ENCODE measurements at places on chromosomes 1 and 21.

DNA sequence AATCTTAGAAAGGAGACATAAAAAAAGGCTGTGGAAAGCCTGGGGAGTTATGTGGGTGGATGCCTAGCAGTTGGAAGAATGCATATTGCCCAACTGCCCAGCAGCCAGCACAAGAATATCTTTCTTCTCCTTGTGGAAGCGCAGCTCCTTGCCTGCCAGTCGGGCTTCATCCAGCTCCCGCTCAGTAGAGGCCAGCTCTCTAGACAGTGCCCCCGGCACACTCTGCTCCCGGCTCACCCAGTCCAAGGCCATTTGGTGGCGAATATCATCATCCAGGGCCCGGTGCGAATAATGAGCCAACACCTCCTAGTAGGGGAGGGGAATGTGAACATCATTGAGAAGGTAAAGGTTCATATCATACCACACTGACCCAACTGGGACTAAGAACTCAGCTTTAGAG lies 9.0 kb upstream of the RBM8A start:
- DNase-seq, result no peak

DNA sequence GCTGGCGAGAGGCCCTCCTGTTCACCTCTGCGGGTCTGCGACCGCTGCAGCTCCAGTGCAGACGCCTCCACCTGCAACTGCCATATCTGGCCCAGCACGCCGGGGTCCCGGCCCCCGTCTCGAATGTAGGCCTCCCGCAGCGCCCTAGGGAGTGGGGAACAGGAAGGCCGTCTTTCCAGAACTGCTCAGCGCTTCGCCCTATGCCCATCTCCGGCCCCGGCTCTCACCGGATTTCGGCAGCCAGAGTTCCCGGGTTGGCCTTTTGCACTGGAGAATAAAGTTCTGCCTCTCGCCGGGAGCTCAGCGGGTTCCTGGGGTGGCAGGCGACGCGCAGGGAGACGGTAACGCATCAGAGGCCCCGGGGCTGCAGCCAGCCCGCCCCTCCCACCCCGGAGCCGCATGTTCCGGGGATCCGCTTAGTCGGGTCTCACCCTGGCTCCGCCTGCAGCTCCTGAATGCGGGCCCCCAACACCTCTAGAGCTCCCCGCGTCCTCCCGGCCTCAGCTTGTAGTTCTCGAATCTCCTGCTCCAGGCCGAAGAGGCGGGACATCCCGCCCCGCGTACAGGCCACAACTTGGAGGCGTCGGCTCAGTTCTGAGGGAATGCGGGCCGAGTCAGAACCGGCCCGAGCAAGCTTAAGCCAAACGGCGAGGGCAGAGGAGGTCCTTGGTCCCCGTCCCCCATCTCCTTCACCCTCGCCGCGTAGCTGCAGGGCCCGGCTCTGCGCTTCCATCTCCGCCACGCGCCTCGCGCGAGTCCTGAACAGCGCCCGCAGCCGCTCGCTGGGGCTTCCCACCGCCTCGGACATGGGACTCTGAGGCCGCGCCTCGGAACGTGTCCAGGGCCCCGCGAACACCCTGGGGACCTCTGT lies 1.1 kb downstream of the CCDC17 start:
- no peak for DNase-seq

DNA sequence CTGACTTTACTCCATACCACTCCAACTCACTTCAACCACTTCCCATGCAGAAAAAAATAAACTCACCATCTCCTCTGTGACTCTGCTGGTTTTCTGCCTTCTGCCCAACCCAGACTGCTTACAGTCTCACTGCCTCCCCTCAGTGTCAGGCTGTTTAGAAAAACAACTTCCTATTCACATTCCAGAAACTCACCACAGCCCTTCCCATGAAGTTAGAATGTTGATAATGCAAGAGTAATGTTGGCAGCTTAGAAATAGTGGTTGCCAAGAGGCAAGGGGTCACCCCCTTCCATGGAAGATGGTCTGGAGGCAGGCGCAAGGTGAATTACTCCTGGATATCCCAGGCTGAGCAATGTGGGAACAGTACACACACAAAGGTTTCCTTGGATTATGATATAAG lies at the start of gene SELP:
SELP (minus strand) TSS at position 119 of the 400 bp plus-strand sequence; CDS start at position 69, 50 bp downstream.
- no peak for DNase-seq

DNA sequence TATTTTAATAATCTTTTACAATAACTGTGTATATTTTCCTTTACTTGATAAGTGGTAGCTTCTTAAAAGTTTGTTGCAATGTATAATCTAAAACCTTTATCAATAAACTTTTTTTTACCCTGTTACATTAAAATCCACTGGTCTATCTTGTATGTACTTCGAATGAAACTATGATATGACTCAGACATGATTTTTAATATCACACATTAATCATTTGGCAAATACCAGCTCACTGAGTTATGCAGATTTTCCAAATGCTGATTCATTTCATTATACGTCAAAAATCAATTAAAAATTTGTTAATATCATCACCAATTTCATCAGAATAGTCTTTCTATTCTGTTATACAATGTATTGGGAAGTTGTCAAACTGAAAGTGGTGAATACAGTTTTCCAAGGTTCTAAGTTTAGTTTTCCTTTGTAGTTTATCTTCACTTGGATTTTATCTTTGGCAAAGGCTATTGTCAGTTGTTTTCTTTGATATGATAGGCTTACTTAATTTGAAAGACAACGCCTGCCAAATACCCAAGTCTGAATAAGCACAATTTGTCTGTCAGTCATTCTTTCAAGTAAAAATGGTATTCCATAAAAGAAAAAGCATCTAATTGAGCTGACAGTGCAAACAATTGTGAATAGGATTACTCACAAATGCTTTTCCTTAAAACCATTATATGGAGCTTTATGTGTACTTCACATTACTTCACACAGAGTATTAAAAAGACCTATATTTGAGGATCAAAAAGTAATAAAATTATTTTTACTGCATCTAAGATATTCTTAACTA lies 127.0 kb downstream of the NME7 start:
- DNase-seq, result no peak

DNA sequence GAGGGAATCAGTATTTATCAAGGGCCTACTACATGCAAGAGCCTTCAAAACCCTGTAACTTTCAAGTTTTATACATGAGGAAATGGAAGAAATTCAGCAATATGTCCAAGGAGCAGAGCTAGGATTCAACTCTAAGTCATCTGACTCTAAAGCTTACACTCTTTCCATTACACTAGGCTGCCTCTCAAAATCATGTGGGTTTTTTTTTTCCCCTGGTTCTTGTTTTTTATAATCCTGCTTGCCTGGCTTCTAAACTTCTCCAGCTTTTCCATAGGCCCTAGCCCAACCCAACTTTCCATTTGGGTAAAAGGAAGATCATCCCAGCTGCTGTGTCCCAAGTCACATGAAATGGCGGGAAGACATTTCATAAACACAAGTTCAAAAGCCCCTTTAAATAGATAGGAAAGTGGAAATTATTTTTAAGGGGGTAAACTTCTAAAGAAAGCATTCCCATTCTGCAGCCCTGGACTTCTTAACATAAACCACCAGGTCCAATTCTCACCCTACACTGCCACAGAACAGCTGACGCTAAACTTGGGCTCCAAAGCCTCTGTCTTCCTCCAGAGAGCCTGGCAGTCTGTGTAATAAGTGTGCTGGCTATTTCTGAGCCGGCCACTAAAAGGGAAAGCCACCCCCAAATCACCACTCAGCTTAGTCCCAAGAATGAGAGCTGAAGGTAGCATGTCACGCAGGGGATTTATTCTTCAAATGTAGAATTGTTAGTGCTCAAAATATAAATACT lies 46.9 kb downstream of the ITPKB start:
- DNase-seq, result no peak

GRCh38 chr1:183139281-183139942 lies 46.7 kb upstream of the LAMC2 start:
- no peak for DNase-seq

DNA sequence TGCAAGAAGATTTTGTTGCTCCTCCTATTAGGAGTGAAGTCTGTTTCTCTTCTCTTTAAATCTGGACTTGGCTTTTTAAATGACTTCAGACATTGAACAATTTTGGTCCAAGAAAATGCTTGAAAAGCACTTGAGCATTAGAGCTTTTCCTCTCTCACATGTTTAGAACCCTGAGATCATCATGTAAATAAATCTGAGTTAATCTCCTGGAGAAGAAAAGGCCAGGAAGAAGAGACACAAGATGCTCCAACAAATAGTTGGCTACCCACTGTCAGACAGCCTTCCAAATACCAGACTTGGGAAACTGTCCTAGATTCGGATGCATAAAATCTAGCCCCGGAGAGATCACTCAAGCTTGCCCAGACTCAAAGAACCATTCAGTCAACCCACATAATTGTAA lies 1353.1 kb upstream of the ADGRL4 start:
- no peak for DNase-seq

GRCh38 chr1:61198554-61198953 lies 116.2 kb downstream of the NFIA start:
- DNase-seq, result no peak

DNA sequence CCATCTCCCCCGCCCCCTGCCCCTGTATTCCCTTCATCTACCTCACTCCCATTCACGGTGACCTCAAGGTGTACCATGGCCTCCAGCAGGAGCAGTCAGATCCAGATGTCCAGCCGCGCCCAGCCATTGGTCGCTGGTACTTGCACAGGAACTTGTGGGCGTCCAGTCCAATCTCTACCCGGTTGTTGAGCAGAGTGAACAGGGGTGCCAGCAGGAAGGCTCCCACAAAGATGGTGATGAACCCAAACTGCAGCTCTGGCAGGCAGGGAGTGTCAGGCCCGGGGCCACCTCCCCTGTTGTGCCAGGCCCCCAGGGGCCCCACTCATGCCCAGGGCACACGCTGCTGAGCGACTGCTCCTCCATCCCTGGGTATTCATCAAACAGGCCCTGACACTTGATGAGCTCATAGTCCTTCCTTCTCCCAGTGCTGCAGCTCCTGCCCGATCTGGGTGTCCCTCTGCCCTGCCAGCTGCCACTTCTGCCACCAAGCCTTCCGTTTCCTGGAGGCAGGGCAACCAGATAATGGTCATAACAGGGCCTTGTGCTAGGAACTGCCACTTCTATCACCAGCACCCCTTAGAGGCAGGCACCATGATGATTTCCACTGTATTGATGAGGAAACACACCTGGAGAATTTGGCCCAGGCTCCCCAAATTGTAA lies 5.7 kb upstream of the ARHGEF19 start:
- no peak for DNase-seq

DNA sequence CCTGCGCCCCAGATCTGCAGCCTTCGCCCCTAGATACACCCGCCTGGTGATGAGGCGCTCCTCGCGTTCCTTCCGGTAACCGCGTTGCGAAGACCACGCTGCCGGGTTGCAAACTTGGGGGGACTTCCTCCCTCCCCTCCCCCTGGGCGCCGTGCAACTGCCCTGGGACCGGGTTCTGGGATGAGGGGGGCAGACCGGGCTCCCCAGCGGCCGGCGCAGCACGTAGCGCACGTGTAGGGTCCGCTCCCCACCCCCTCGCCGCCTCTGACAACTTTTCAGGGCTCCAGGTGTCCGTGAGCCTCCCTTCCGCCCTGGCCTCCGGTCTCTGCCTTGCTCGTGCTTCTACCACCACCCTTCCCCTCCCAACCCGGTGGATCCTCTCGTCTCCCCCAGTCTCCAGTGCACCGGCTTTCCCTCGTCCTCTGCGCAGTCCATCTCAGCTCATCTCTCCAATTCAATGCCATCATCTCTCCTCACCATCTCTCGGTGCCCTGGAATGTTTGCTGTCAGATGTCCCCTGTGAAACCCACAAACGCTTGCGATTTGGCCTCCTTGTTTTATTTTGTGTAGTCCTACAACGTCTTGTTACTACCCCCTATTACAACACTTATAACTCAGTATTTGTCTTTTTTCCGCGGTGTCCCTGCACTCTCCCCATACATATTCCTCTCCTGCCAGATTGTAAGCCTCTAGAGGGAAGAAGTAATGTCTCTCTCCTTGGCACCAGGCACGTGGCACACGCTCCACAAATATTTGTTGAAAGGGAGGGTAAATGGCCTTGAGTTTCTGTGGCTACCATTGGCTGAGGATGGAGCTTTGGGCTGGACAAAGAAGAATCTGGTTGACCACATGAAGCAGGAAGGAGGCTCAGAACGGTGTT lies 782 bp downstream of the PCAT6 start:
- no peak for DNase-seq

- DNase-seq, result no peak
Measured at GRCh38 chr1:60280819-60281218, 207.2 kb upstream of the C1orf87 start.

DNA sequence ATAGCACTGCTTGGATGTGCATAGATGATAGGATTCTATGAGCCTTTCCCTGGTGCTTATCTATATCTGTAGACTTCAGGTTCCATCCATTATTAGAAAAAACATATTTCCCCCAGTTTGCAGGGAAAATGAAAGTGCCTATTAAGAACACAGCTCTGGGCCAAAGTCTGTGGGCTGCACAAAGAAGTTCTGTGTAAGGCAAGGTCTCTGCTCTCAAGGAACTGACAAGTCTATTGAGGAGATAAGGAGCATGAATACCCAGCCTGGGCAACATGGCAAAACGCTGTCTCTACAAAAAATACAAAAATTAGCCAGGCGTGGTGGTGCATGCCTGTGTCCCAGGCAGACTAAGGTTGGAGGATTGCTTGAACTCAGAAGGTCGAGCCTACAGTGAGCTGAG lies 22.3 kb upstream of the SDE2 start:
- no peak for DNase-seq

DNA sequence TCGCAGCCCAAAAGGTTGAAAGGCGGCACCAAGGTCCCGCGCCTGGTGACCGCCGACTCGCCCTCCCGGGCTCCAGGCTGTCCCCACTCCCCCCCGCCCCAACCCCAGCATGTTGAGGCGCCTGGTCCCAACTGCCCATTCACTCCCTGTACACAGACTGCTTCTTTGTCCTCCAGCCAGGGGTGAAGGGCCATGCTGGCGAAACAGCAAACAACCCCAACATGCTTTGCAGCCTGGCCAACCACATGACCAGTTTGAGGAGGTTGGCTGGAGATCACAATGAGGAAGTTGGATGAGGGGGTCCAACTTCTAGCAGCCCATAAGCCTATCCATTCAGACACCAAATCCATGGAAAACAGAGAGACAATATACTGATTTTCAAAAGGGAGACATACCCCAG lies 13.5 kb downstream of the PDE9A start:
- DNase-seq, result no peak

- no peak for DNase-seq
Measured at GRCh38 chr1:190373705-190374336, 103.8 kb downstream of the BRINP3 start.

DNA sequence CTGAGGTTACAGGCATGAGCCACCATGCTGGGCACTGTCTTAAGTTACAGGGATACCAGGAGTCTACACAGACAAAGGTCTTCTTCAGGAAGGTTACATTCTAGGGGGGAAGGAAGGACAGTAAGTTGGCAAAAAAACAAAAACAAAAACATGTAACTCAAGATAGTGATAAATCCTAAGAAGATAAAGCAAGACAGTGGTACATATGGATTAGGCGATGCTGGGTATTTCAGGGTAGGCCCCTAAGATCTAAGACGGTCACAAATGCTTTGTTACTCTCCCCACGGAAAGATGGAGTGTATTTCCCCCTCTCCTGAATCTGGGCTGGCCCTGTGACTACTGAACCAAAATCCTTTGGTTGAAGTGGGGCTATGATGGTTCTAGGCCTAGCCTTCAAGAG lies 8.2 kb downstream of the CLCC1 start:
- DNase-seq, result no peak

- no peak for DNase-seq
Measured at GRCh38 chr1:246709835-246710234, 14.4 kb upstream of the SCCPDH start.

- DNase-seq, result peak; percentile 24
Measured at GRCh38 chr1:38489844-38490270, 369.7 kb downstream of the RRAGC start.

GRCh38 chr1:58902830-58903513 lies 119.1 kb upstream of the JUN start:
- DNase-seq, result no peak

Data from stimulated activated CD8-positive, alpha-beta memory T cell treated with anti-CD3 and anti-CD28 coated beads, Interleukin-4, amount 100 ng/mL, for 24 hours (primary cell).